ENCODE measurements at places on chromosomes 11 and 22.

DNA sequence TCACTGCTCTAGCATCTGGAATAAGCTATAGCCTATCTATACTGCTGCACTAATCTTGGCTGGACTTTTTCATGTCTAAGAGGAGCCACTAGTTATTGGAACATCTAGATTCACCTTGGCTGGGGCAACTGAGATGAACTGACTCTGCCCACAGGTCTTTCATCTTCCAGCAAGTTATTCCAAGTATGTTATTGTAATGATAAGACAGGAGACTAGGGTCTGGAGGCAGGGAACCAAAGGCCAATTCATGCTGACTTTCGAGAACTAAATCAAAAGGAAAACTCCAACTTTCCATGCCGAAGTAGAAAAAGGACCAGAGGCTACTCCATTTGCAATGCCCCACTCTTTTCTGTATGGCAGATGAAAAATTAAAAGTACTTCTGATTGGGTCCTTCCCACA, 1243.0 kb upstream of the RAG2 start:
- no peak for DNase-seq

DNA sequence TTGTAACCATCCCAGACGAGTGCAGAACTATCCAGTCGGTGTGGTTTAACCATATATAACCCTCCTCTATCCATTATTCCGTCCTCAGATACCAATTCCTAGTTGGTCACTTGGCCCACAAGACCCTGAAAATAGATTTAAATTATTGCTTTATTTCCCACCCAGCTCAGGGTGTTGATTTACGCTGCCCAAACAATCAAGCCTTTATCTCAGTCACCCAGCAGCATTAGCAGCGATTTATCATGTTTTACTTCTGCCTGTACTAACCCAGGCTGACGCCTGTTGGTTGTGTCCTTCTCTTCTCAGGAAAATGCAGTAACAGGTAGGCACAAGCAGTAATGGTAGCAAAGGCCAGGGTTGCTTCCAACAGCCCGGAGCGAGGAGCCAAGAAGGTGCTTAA, 81.2 kb downstream of the DSCAML1 start:
- no peak for DNase-seq

- DNase-seq = no peak
Measured at GRCh38 chr11:57422669-57423068, 4.3 kb downstream of the SLC43A3 start.

DNA sequence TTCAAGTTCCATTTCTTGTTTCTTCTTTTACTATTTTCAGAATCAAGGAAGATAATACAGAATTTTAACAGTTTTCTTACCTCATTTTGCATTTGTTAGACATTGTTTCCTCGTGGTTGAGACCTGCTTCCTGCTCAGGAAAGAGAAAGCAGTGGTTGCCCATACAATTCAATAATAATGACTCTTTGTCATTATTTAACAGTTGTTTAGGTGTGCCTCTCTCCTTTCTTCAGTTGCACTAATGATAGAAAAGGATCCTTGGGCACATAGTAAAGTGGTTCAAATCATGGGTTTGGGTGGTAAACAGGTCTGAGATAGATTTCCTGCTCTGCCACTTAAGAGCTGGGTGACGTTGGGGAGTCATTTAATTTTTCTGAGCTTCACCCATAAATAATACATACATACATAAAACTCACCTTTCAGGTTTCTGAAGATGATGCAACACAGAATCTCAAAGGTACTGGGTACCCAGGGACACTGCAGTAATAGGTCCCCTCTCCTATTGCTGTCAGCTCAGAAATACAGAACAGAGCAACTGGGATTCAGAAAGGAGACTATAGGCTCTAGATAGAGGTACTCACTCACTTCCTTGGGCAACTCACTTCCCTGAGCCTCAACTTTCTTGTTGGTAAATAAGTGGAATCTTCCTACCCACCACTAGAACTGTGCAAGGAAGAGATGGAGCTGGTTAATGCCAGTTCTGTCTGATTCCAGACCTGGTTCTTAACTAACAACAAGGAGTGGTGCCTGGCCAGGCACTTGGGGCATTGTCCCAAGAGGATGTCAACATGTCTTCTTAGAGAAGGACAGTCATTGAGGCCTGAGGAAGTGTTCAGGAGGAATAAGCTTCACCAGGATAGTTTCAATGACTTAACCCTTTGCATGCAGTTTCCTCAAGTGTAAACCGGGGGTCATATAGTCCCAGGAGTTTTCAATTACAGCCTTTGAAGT, 34.9 kb downstream of the CD44 start:
- DNase-seq = no peak

DNA sequence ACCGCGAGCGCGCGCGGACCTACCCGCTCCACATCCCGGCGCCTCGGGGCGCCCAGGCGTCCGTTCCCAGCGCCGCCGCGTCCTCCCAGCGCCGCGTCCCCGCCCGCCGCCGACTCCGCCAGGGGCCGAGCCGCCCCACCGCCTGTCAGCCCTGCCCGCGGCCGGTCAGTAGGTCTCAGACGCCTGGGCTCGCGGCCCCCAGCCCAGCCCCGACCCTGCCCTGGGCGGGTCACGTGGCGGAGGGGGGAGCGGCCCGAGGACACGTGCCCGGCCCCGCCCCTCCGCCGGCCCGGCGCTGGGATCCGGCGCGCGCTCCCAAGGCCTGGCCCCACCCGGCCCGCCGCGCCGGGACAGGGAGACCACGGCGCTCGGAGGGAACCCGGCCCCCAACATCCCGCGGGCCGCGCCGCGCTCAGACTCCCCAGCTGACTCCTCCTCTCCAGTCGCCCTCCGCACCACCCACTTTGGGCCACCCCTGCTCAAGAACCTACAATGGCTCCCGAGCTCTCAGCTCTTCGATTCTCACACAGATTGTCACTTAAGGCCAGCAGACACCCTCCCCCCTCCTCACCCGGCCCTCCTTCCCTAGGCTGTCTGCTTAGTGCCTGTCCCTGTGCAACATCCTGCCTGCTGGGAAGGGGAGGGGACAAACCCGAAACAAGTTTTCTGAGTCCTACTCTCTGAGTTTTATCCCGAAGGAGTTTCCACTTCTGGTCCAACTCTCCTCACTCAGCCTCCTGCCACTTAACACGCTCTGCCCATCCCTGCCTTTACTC, at the start of gene RAB3IL1:
Gene RAB3IL1, minus strand, starts transcription at position 233 of the 776 bp plus-strand sequence. Its CDS starts 199 bp downstream, at position 34.
- DNase-seq = peak; percentile 78

DNA sequence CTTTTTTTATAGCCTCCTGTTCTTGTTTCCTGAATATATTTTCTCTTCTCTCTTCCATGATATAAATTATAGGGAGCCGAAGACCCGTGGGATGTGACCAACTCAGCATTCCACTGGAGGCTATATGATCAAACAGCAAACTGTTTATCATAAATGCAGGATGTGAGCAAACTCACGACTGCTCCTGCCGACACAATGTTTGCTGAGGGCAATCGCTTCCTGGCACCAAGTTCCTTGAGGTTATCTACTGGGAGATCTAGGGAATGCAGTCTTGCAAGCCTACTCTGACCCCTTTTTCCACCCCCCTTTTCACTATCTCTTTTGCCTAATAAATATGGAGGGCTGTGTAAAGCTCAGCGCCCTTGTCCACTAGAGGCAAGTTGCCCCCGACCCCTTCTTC, 13.5 kb upstream of the PLAAT4 start:
- DNase-seq = no peak

DNA sequence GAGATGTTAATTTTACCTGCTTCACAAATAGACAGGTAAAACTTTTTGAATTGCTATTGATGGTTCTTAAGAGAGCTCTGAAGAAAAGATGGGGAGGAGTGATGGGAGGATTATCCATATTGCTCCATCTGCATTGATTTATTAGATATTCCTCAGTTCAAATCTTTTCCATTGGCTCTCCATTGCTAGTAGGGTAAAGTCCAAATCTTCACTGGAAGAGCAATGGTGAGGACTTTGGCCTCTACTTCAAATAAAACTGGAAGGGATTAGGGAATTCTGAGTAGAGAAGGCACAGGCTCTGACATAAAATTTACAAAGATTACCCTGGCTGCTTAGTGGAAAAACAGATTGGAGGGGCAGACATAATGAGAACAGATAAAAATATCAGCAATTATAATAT, 1024.1 kb downstream of the LRRC4C start:
- DNase-seq = no peak

DNA sequence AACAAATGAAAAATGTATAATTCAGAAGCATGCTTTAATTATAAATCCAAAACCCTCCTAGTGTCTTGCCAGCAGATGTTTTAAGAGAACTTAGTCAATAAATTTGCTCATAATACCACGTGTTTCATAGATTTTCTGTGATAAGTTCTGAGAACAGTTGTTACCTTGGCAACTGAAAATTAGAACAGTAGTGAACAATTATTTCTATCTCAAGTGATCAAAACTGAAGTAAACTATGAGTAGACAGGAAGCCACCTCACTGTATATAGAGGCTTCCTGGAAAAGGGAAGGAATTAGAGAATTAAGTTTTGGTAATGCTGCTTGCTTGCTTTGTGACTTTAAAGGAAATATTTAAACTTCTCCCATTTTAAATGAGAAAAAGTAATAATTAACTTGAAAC, 266.0 kb upstream of the ANO3 start:
- no peak for DNase-seq

- no peak for DNase-seq
Measured at GRCh38 chr11:35387111-35387982, 32.0 kb downstream of the SLC1A2 start.

- DNase-seq = no peak
Measured at GRCh38 chr22:45917146-45917545, 59.8 kb downstream of the WNT7B start.

DNA sequence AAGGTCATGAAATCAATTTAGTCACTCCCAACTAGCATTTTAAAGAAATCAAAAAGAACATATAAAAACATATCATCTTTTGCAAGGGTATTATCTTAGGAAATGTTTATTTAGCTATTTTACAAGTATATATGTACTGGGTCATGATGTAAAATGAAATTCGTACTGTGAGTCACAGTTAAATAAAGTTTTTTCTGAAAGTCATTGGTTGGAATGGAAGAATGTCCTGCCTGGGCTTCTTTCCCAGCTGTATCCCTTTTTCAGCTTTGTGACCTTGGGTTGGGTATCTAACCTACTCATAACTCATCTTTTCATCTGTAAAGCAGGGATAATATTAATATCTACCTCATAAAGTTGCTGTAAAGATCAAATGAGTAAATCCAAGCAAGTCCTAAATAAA, 15.7 kb downstream of the FDX1 start:
- peak; percentile 7 for DNase-seq

DNA sequence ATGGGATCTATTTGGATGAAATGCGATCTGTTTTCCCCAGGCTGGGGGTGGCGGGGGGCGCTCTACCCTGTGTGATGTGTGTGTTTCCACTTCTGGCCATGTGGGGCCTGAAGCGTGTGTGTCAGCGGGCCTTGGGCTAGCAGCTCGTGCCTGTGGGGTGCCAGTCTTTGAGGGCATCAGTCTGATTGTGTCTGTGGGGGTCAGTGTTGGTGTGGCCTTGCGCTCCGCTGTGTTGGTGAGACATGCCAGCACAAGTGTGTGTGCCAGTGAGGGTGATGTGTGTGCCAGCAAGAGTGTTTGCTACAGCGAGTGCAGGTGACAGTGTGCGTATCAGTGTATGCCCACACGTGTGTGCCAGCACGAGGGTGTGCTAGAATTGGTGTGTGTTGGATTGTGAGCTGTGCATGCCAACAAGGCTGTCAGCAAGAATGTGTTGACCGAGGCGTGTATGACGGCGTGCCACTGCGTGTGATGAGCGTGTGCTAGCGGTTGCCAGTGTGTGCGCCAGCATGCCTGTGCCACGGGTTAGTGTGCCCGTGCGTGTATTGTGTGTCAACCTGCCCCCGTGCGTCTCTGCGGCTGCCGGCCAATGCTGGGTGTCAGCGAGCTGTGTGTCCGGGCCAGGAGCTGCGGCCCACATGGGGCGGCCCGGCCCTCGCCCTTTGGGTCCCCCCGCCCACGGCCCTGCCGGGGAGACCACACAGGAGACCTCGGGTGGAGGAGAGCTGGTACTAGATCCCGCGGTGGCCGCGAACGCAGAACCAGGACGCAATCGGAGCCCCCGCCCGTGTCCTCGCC, 519 bp downstream of the ARRB1 start:
- DNase-seq = peak; percentile 64

DNA sequence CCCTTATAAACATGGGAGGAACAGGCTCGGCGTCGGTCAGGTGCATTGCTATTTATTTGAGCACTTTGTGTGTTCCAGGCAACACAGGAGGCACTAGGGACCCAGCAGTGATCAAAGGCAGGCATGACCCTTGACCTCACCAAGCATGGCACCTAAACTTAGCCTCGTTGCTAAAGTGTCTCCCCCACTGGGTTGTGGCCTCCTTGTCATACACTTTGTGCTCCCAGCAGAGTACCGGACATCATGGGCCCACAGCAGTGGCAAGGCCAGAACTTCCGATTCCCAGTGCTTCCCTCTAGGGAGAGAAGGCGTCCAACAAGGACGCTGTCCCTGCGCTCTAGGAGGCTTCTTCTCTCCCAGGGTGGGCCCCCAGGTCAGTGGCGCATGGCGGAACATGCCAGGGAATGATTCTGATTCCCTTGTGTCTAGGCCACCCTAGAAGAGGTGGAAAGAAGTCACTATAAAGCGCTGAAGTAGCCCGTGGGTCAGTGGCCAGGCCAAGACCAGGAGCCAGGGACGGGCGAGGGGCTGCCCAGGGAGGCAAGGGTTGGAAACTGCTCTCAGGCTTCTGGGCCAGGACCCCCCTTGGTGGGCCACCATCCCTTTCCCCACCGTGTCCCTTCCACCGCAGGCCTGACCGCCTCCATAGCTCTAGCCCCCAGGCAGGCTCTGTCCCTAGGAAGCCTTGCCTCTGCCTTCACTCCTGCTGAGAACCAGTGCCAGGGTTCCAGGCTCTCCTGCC, 19.7 kb downstream of the TOM1 start:
- DNase-seq = no peak

- DNase-seq = peak; percentile 13
Measured at GRCh38 chr22:49715450-49715849, 112.2 kb downstream of the BRD1 start.

- DNase-seq = no peak
Measured at GRCh38 chr22:49726701-49727101, 101.0 kb downstream of the BRD1 start.

DNA sequence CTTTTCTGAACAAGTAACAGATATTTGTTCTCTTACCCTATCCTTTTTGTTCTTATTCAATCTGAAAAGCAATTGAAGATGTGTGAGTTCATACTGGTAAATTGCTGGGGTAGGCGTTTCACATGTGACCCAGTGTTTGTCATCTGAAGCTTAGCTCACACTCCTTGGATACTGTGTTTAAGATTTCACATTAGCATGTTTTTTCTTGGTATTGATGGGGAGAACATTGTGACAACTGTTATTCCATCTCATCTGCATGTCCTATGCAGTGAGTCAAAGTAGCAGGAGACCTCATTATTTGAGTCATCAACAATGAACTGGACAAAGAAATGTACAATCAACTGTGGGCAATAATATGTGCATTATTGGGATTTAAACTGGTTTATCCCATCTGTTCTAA, 691.6 kb upstream of the ANO5 start:
- no peak for DNase-seq

- peak; percentile 30 for DNase-seq
Measured at GRCh38 chr22:43726322-43726721, 85.8 kb downstream of the EFCAB6 start.

- DNase-seq = peak; percentile 72
Measured at GRCh38 chr11:17277024-17277584, 565 bp downstream of the NUCB2 start.

- no peak for DNase-seq
Measured at GRCh38 chr11:15163136-15163535, 48.4 kb downstream of the INSC start.

Data from GM23248 (cell line).